ENCODE measurements at places on chromosomes 6 and 20.

DNA sequence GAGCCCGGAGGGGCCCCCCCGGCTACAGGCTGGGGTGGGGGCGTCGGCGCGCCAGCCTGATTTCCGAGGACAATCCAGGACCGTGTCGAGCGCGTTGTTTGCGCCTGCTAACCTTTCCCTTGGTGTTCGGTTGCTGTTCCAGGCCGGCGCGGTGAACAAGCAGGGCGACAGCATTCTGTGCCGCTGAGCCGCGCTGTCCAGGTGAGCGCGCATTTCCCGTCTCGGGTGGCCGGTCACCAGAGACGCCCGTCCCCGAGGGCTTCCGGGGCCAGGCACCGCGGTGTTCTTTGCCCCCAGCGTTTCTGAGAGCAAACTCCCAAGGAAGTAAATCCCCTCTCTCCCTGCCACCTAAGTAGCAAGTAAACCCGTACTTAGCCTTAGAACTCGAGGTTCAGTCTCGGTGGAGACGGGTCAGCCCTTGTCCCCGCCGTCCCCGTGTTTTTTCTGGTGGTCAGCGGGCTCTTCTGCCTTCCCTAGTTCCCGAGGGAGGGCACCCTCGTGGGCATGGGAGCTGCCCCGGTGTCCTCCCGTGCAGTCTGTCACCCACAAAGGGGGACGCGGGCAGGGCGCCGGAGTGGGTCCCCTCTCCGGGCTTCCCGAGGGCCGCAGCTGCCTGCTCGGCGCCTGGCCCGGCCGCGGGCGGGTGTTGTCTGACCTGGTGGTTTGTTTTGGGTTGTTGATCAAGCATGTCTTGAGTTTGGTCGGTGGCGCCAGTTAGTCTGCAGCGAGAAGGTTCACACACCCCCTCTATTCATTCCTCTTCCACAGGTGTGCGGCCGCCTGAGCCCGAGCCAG is 1.5 kb downstream of the ID4 start:
- no peak for DNase-seq

DNA sequence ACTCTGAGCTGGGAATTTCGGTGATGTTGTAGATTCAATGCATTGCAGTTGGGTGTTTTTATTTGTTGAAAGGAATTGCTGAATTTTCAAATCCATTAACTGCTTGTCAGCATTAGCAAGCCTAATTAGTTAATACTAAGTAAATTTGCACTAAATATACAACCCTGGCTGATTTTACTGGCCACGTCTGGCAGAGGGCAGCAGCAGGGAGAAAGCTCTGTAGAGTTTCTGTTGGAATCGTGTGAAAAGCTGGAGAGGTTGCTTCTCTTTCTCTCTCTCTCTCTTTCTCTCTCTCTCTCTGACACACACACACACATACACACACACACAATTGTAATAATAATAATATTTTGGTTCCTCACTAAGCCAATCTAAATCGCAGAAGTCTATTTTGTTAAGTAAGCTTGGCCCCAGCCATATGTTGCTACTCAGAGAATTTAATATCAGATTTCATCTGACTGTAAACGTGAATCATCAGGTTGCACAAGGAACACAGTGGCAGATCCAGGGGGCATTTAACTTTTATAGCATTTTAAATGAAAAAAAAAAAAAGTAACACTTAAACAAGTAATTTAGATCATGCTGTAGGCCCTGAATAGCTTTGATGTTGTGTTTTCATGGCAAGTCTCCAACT is 289.5 kb downstream of the ESR1 start:
- no peak for DNase-seq

DNA sequence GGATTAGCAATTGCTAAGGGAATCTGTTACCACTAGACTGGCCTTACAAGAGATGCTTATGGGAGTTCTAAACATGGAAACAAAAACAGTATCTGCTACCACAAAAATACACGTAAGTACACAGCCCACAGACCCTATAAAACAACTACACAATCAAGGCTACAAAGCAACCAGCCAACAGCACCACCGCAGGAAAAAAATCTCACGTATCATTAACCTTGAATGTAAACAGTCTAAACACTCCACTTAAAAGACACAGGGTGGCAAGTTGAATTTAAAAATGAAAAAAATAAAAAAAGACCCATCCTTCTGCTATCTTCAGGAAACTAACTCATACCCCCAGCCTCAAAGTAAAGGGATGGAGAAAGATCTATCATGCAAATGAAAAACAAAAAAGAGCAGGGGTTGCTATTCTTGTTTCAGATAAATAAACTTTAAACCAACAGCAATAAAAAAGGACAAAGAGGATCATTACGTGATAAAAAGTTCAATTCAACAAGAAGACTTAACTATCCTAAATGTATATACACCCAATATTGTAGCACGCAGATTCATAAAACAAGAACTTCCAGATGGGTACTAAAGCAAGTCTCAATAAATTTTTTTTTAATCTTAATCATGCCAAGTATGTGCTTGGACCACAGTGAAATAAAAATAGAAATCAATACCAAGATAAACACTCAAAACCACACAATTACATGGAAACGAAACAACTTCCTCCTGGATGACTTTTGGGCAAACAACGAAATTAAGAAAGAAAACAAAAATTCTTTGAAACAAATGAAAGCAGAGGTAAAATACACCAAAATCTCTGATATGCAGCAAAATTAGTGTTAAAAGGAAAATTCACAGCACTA is 52.3 kb downstream of the RNGTT start:
- no peak for DNase-seq

DNA sequence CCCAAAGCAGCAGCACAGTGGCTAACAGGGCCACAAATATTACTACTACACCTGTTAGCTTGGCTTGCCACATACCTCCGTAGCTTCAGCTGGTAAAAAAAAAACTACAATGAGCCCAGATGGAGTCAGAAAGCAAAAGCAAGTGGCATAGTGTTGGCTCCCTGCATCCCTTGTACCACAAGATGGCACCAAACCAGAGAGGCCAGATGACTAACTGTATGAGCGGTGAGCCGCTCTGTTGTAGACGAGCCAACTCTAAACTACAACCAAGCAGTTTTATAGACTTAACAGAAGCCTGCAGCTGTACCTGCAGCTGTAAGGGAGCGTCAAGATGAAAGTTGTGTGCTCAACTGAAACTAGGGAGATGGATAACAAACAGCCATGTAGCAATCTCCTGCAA is 84.5 kb upstream of the MCHR2 start:
- DNase-seq: peak; percentile 18

GRCh38 chr20:33826270-33826897 is 15.2 kb downstream of the CHMP4B start:
- no peak for DNase-seq

DNA sequence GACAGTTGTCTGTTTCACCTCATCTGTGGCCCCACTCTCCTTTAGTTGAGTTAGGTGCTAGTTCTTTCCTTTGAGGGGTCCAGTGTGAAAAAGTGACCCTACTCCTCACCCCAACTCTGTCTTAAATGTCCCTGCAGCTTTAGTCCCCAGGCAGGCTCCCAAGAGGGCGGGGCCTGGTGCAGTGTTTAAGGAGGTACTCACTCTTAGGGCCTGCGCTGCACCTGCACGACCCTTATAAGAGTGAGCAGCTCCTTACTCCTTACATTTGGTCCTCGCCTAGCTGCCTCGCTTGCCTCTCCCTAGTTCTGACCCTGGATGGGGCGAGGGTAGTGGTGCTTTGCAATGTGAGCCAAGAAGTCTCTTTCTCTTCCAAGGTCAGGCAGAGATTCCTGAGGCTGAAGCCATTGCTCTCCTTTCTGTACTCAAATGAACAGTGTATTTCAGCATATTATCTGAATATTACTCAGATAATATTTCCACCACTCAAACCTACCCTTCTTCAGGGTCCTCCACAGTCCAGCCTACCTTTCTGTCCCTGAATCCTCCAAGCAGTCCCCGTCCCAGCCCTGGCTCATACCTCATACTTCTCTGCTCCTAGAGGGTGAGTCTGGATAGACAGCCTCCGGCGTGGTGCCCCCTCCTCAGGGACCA is 11.9 kb upstream of the VEGFA start:
- DNase-seq: no peak

DNA sequence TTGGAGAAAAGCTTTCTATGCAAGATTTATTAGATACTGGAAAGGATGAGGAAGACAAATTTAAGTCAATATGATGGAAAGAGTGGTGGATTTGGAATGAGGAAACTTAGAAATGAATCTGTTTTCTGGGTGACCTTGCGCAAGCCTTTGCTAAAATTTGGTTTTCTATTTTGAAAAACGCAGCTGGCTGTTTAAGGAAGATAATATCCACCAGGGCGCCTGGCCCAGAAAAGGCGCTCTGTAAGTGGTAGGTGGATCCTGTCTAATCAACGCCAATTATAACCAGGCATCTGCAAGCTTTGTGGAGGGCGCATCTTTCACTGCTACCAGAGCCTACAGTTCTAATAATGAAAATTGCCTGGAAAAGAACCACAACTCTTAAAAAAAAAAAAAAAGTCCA is 398 bp upstream of the SPATS1 start:
- peak; percentile 47 for DNase-seq

GRCh38 chr6:155473741-155474140 is 18.1 kb upstream of the NOX3 start:
- no peak for DNase-seq
